ENCODE measurements at places on chromosomes 2 and 18. TPM values are rescaled to one million over a fixed set of nuclear protein-coding genes. Genes with fewer than 3 reads are reported as not detected.

The GNAL gene
- 0.20 TPM for total RNA-seq

The TMEM163 gene
- total RNA-seq = 0.16 TPM

The IL1R1 gene
- total RNA-seq = 6.9 TPM

The LONRF2 gene
- total RNA-seq = 0.04 TPM

The RGPD4 gene
- not detected for total RNA-seq

The ANKRD30B gene
- not detected for total RNA-seq

The HNRNPLL gene
- total RNA-seq = 49.1 TPM

The ITGA4 gene
- 27.2 TPM for total RNA-seq
